ENCODE measurements at places on chromosomes 16 and 17.

DNA sequence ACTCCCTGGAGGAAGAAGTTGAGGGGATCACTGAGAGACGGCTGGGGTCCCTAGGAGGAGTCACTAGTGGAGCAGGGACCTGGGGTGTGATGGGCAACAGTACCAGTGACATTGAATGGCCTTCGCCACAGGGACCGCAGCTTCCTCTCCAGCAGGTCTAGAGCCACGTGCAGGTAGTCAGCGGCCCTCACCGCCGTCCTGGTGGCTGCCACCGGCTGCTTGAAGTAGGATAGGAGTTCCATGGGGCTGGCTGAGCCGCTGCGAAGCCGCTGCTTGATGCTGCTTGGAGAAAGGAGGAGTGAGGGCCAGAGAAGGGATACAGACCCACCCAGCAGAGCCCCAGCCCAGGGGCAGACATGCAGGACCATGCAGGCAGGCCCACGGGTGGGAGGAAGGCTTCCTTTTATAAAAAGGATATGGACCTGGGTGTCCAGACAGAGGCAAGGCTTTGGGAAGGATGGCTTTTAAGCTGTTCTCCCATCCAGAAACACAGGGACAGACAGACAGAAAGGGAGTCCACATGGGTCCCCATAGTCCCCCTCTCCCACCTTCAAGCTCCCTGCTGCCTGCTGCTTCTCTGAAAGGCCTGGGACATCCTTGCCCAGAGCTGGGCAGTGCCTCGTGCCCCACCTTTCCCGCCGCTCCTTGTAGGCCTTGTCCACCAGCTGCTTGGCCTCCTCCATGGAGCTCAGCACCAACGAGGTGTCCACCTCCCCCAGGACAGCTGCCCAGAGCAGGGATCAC lies 827 bp downstream of the MPO start:
- no peak for DNase-seq

DNA sequence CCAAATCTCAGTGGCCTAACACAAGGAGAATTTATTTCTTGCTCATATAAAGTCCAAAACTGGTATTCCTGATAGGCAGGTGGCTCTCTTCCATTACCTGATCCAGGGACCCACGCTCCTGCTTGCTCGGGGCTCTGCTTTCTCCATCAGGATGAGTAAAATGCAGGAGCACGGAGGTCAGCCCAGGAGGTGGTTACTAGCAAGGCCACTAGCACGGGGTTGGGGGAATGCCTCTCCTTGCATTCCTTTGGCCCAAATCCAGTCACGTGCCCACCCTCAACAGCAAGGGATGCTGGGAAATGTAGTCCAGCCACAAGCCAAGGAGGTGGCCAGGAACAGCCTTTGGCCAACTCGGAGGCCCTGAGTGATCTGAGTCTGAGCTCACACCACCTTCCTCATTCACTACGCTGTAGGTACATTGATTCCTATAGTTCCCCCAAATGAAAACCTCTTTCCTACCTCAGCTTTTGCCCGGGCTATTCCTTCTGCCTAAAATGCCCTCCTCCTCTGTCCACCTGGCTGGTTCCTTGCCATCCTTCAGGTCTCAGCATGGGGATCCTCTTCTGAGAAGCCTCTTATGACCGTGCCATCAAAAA lies 38.3 kb upstream of the HAPSTR1 start:
- no peak for DNase-seq

DNA sequence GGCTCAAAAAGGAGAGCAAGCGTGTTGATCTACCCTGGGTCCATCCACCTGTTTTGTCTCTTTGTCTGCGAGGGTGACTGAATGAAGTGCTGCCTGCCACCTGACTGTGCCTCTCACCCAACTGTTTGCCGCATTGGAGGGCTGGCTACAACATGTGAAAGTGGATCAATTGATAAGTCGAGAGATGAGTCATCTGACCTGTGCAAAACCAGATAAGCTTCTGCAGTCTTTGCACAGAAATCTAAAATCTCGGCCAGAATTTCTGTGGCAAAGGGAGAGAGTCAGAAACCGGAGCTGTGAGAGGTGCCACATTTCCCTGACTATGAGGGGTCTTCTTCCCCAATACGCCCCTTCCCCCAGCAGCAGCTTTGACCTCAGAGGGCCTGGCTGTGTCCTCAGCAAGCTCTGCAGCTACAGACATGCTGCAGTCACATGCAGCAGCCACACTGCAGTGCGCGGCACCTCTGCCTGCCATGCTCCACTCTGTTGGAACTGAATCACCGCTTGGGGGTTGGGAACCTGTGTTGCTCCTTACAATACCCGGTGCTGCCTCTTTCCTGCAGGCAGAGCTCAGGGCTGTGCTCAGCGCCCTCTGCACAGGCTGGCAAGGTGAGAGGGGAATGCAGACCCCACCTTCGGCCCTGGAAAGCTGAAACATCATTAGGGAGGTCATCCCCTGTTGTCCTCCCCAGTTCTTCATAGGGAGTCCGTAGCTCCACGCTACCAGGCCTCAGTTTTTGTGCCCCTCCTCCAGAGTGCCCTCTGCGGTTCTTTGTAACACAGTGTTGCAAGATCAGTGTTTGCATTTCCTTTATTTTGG lies 16.2 kb upstream of the HAS3 start:
- no peak for DNase-seq

DNA sequence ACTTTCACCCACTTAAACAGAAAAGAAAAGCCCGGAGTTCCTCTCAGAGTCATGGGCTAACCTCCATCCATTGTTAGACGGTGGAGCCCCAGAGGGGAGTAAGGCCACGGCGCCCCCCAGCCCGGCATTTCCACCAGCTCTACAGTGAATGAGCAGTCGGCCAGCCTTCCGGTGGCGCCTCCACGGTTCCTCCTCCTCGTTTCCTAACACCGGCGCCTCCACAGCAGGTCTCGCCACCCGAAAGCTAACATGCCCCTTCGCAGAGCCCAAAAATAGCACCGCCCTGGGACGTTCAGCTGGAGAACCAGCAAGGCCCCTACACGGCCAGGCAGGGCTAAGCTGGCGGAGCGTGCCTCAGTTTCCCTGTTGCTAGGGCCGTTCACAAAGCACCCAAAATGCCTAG lies 858 bp downstream of the MMD start:
- DNase-seq = peak; percentile 31

- DNase-seq = no peak
Observed at GRCh38 chr17:40597156-40597555, 31.9 kb upstream of the CCR7 start.

DNA sequence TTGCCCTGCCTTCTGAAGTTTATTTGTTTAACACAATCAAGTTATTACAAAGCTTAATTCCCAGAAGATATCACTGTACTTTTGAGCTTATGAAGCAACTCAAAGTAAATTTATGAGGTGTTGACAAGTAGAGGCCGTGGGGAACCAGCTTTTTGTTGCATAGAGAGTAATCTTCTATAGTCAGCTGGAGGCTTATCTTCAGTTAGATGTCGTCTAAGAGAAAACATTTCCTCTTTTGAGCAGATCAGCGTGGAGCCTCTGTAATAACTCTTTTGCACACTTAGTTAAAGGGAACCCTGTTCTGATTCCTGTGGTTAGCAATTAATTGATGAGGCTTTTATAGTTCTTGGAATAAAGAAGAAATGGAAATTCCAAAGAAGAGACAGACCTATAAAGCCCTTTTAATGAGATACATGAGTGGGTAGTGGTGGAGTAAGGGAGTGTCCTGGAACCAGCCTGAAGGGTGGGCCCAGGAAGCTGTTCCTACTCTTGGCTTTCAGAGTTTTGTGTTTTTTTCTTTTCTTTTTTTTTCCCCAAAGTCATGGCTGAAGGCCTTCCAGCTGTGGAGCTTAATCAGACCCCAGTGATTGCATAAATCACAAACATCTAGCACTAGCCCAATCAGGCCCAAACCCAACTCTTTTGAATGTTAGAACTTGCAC lies 28.9 kb upstream of the MAP3K14 start:
- no peak for DNase-seq

GRCh38 chr16:68973611-68974120 lies 130.3 kb downstream of the TANGO6 start:
- DNase-seq = no peak

GRCh38 chr16:72109966-72110530 lies 16.4 kb downstream of the DHX38 start:
- DNase-seq = no peak

- DNase-seq = no peak
Observed at GRCh38 chr16:85491798-85492294, 121.3 kb upstream of the GSE1 start.

GRCh38 chr16:68936736-68937631 lies 93.7 kb downstream of the TANGO6 start:
- no peak for DNase-seq

DNA sequence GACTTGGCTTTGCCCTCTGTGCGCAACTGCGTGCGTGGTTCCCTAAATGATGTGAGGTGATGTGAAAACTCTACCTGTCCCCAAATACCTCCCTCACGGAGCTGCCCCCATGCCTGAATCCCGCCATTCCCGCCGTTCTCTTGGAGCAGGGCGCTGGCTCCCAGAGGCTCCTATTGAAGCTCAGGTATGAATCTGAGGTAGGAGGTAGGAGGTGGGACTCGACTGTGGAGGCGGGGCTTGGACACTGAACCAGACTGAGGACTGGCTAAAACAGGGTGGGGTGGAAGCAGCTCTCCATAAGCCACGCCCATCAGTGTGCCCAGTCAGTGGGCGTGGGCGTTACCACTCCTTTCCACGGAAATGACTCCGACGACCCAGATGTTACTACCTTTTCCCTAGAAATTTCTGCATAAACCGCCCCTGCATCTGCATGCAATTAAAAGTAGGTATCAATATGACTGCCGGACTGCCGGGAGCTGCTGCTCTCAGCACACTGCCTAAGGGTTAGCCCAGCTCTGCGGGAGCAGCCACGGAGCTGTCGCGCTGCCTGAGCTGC lies 41.0 kb downstream of the FOXL1 start:
- DNase-seq = no peak

DNA sequence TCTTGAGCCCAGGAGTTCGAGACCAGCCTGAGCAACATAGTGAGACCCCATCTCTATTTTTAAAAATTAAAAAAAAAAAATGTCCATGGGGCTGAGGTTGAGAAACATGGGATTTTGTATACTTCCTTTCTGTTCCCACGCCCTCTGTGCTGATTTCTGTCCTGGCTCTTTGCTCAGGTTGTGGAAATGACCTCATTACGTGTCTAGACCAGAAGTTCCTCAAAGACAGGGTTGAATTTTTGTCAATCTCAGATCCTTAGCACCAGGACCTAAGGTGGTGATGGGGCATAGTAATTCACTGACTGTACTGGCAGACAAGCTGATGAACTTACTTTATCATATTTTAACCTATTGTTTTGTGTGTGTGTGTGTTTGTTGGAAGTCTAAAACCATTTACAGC lies 11.2 kb upstream of the HNF1B start:
- DNase-seq = no peak

GRCh38 chr16:15575293-15576049 lies 67.5 kb downstream of the MARF1 start:
- DNase-seq = no peak

GRCh38 chr17:48970224-48970623 lies 1.8 kb upstream of the GIP start:
- no peak for DNase-seq

DNA sequence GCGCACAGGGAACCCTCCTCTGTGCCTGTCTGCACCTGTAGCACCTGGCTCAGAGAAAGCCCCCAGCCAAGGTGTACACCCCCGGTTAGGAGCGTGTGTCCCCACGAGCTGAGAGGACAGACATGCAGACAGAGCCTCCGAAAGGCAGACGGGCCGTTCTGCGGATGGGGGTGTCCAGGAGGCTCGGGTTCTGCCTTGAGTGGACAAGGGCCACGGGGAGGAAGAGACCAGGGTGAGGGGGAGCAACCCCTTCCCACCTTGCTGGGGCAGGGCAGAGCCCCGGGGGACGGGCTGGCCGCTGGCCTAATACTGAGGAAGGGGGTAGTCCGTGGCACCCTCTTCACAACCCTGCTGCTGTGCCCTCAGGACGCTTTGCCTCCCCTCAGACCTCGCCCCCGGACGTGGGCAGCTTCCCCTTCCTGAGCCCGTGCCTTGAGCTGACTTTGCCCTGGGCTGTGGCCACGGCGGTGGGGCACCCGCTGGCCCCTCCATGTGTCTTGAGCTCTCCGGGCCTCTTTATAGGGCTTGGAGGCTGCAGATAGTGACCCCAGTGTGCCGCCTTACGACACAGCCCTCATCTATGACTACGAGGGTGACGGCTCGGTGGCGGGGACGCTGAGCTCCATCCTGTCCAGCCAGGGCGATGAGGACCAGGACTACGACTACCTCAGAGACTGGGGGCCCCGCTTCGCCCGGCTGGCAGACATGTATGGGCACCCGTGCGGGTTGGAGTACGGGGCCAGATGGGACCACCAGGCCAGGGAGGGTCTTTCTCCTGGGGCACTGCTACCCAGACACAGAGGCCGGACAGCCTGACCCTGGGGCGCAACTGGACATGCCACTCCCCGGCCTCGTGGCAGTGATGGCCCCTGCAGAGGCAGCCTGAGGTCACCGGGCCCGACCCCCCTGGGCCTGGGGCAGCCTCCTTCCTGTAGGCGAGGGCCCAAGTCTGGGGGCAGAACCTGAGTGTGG lies 5.7 kb downstream of the SLC22A31 start:
- no peak for DNase-seq

DNA sequence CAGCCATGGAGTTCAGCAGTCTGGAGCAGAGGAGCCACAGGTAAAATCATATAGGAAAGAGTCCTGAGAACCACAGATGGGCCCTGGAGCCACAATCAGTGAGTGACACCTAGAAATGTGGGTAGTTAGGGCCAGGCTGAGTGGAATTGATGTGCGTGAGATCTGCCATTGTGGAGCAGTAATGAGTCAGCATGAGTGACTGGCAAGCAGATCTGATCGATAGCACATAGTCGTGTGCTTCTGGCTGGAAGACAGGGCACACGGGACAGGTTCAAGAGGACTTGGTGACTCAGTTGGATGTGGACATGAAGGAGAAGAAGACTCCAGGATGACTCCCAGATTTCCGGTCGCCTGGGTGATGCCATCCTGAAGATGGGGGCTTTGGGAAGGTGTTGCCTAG lies 12.3 kb downstream of the ADORA2B start:
- DNase-seq = no peak

- no peak for DNase-seq
Observed at GRCh38 chr16:27687605-27688004, 137.7 kb downstream of the KATNIP start.

DNA sequence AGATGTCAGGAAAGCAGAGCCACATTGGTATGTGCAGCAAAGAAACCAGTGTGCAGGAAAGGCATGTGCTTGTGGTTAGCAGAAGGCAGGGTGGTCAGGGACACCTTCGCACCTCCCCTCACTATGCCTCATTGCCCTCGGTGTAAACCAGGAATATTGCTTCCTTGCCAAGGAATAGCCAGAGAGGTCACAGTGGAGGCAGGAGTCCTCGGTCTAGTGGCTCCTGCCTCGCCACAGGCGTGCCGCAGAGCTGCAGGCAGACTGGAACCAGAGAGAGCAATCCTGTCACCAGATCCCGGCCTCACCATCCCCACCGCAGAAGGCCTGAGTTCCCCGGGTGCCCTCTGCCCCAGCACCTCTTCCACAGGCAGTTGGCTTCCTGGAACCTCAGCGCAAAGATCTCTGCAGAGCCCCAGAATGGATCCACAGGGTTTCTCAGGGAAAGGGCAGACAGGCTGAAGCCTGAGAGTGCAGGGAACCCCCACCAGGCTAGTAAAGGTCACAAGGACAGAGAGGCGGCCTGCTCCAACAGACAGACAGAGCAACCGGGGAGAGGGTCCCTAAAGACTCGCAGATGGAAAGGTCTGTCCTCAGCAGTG lies 21.6 kb downstream of the CCDC182 start:
- DNase-seq = no peak

- no peak for DNase-seq
Observed at GRCh38 chr17:55845385-55845784, 94.5 kb downstream of the PCTP start.
